ENCODE measurements at places on chromosomes 5 and 9. TPM values are rescaled to one million over a fixed set of nuclear protein-coding genes. Genes with fewer than 3 reads are reported as not detected.

The PTPRD gene
- polyA plus RNA-seq = not detected

The SLCO4C1 gene
- polyA plus RNA-seq = 1.2 TPM

The C9orf43 gene
- polyA plus RNA-seq = 0.83 TPM

The PCDHGB7 gene
- polyA plus RNA-seq = not detected

The CCDC112 gene
- polyA plus RNA-seq = 4.8 TPM

The TPPP gene
- 0.79 TPM for polyA plus RNA-seq

The APBA1 gene
- not detected for polyA plus RNA-seq

The ATP10B gene
- not detected for polyA plus RNA-seq

The LCN1 gene
- not detected for polyA plus RNA-seq

The SLC36A3 gene
- not detected for polyA plus RNA-seq

The HMCN2 gene
- polyA plus RNA-seq = not detected

The DMGDH gene
- not detected for polyA plus RNA-seq

The CHSY3 gene
- polyA plus RNA-seq = not detected

The POC5 gene
- polyA plus RNA-seq = 16.9 TPM

The MARCOL gene
- not detected for polyA plus RNA-seq

The PCAT7 gene
- not detected for polyA plus RNA-seq

The PCDHB4 gene
- polyA plus RNA-seq = not detected

The GLDC gene
- 0.58 TPM for polyA plus RNA-seq

The TAF1L gene
- not detected for polyA plus RNA-seq

The SETX gene
- 32.4 TPM for polyA plus RNA-seq

The GPRIN1 gene
- 0.43 TPM for polyA plus RNA-seq

The IFNB1 gene
- not detected for polyA plus RNA-seq

The SEMA4D gene
- 227 TPM for polyA plus RNA-seq

The LEAP2 gene
- polyA plus RNA-seq = 0.93 TPM

The SLC34A3 gene
- polyA plus RNA-seq = not detected

The CARTPT gene
- polyA plus RNA-seq = not detected

The RXRA gene
- 2.1 TPM for polyA plus RNA-seq

The OBP2B gene
- not detected for polyA plus RNA-seq

The CDC23 gene
- 21.9 TPM for polyA plus RNA-seq

The SLC34A1 gene
- polyA plus RNA-seq = 0.17 TPM

The OR1K1 gene
- polyA plus RNA-seq = not detected

The KIAA0825 gene
- polyA plus RNA-seq = 1.7 TPM

The ADAMTS19 gene
- polyA plus RNA-seq = not detected

The PCDHGA1 gene
- polyA plus RNA-seq = not detected

The SLC6A18 gene
- not detected for polyA plus RNA-seq

The CDC25C gene
- not detected for polyA plus RNA-seq

The PCDHGA8 gene
- not detected for polyA plus RNA-seq

The INSL4 gene
- polyA plus RNA-seq = not detected

The JAKMIP2 gene
- 6.3 TPM for polyA plus RNA-seq

The PCDHB10 gene
- polyA plus RNA-seq = not detected

The CCDC183 gene
- polyA plus RNA-seq = 0.26 TPM

The RNF183 gene
- polyA plus RNA-seq = not detected

The BARHL1 gene
- polyA plus RNA-seq = not detected

The PCDHGC4 gene
- not detected for polyA plus RNA-seq

The NOXA1 gene
- polyA plus RNA-seq = 1.3 TPM

The PCDH12 gene
- 0.07 TPM for polyA plus RNA-seq

The MLANA gene
- not detected for polyA plus RNA-seq

The FOXI1 gene
- not detected for polyA plus RNA-seq

The SLC46A2 gene
- not detected for polyA plus RNA-seq

The TMEM215 gene
- not detected for polyA plus RNA-seq

The NAA35 gene
- 13.5 TPM for polyA plus RNA-seq
